ENCODE measurements at places on chromosomes 6 and 20. TPM values are rescaled to one million over a fixed set of nuclear protein-coding genes. Genes with fewer than 3 reads are reported as not detected.

IYD gene
- polyA plus RNA-seq, result 2.3 TPM

EPPIN gene
- not detected for polyA plus RNA-seq

SLC22A7 gene
- polyA plus RNA-seq, result not detected

IL17F gene
- polyA plus RNA-seq, result 0.12 TPM

PTK6 gene
- 59.5 TPM for polyA plus RNA-seq

SLC17A3 gene
- not detected for polyA plus RNA-seq

SPEF1 gene
- 0.12 TPM for polyA plus RNA-seq

PRICKLE4 gene
- not detected for polyA plus RNA-seq

RBM24 gene
- polyA plus RNA-seq, result 1.3 TPM

RAMACL gene
- polyA plus RNA-seq, result 0.34 TPM

NRSN1 gene
- not detected for polyA plus RNA-seq

GPR6 gene
- not detected for polyA plus RNA-seq

RAET1E gene
- polyA plus RNA-seq, result not detected

FAM83B gene
- polyA plus RNA-seq, result 3.5 TPM

PABPC1L gene
- polyA plus RNA-seq, result 22.9 TPM

MED20 gene
- 7.8 TPM for polyA plus RNA-seq

All from sigmoid colon (tissue), 7 donors.